ENCODE measurements at places on chromosomes 13 and 19.

DNA sequence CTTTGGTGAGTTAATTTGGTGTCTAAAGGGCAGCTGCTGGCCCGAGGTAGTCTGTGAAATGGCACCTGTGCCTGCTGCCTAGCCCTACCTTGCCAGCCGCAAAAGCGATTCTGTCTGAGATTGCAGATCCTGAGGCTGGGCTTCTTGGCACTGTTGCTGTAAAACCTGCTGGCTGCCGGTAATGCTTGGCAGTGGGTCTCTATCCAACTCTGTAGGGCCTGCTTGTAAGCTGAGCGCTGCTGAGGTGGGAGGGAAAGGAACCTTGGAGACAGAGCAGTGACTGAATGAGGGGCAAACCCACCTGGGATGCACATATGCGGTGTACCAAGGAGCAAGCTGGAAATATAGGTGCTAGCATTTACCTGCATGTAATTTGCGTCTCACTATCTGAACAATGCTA, 11.7 kb downstream of the LCP1 start:
- no peak for DNase-seq

DNA sequence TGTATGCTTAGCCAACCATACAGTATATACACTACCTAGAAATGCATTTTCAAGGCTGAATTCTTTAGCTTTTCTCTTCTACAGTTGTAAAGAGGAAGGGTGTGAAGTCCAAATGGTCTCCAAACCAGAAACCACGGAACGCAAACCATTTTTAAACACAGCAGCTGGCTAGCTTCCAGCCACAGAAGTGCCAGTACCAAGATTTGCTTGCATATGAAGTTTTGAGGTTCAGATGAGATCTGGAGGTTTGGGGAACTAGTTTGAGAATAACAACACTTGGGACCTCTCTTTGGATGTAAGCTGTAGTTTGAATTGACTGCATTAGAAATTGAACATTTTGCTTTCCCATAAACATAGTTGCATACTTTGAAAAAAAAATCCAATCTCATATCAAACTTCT, 1243.5 kb downstream of the EFNB2 start:
- no peak for DNase-seq

GRCh38 chr19:16143399-16144215, at the start of gene HSH2D:
Gene HSH2D, plus strand, starts transcription at chr19:16143685. Its CDS starts 5,066 bp downstream, at chr19:16148751.
- DNase-seq, result no peak

DNA sequence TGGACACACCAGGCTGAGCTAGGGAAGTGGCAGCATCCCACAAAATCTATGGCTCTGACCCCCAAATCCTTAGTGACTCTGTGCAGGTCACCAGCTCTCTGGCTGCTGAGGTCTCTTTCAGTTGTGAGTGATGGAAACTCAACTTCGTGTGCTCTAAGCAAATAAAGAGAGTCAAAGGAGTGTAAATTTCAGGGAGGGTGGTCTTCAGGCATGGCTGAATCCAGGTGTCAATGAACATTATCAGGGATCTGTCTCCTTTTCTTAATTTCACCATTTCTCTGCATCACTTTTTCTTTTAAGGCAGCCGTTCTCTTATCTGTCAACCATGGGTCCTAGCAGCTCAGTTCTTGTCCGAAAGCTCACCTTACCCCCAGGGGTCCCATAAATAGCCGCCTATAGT, 6.2 kb downstream of the CYP4F12 start:
- no peak for DNase-seq

DNA sequence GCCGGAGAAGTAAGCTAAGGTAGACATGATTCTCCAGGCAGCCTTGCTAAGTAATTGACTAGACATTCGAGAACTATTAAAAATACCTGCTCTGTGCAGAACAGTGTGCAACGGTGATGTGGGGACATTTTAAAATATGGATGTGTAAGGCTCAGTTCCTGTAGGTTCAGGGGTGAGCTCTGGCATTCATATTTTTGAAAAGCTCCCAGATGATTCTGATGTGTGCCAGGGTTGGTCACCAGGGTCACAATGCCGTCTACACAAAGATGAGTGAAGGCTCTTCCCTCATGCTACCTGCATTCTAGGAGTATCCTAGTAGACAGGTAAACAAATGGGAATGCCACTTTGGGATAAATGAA, 702 bp upstream of the EPSTI1 start:
- DNase-seq, result no peak

GRCh38 chr19:29666578-29667386, 1.5 kb downstream of the PLEKHF1 start:
- peak; percentile 73 for DNase-seq

GRCh38 chr13:100396776-100397175, 191.8 kb downstream of the GGACT start:
- no peak for DNase-seq

DNA sequence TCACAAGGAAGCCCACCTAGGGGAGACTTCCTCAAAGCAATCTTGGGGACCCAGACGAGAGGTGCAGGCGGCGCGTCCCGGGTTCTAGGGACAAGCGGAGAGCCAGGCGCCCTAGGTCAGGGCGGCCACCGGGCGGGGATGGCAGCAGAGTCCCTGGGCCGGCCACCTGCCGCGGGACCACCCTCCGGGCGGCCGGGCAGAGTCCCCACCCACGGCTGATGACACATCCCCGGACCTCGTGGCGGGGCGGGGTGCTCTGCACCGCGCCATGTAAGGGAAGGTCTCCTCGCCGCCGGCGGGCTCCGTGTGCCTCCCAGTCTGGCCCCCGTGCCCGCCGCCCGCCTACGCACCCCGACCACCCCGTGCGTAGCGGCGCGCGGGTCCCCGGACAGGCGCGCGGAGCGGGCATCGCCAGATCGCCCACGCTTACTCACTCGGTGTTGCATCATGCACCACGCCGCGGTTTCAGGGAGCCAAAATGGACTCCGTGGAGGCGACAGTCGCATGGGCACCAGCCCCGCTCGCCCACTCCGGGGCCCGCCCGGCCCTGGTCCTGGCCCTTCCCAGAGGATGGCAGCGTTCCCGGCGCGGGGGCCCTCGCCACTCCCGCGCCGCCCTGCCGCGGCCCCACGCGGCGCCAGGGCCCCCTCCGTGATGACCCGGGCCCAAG, 643 bp downstream of the SLC7A1 start:
- DNase-seq, result no peak

DNA sequence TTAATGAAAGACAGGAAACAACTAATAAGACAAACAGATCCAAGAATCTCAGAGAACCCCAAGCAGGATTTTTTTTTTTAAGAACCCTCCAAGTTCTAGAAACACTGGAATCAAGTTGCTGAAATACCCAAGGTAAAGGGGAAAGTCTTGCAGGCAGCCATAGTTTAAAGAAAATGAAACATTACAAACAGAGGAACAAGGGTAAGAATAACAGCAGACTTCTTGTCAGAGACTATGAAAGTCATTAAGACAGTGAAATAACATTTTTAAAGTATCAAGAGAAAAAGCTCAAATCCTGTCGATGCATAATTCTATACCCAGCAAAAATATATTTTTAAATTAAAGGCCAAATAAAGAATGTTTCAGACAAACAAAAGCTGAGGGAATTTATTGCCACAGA, 67.1 kb downstream of the WASF3 start:
- DNase-seq, result no peak

GRCh38 chr13:81929988-81930387, 1589.1 kb upstream of the SPRY2 start:
- peak; percentile 28 for DNase-seq

DNA sequence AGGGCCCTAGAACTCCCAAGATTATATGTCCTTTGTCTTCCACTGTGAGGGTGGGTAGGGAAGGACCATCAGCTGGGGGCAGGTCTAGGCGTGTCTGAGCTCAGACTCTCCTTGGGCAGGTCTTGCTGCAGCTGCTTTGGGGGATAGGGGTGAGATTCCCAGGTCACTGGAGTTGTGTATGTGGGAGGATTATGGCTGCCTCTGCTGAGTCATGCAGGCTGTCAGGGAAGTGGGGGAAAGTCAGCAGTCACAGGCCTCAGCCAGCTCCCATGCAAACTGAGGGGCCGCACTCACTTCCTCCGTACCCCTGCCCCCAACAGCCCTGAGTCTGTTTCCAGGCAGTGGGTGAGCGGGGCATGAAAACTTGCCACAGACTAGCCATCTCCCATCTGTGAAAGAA, 600.8 kb downstream of the DIAPH3 start:
- no peak for DNase-seq

DNA sequence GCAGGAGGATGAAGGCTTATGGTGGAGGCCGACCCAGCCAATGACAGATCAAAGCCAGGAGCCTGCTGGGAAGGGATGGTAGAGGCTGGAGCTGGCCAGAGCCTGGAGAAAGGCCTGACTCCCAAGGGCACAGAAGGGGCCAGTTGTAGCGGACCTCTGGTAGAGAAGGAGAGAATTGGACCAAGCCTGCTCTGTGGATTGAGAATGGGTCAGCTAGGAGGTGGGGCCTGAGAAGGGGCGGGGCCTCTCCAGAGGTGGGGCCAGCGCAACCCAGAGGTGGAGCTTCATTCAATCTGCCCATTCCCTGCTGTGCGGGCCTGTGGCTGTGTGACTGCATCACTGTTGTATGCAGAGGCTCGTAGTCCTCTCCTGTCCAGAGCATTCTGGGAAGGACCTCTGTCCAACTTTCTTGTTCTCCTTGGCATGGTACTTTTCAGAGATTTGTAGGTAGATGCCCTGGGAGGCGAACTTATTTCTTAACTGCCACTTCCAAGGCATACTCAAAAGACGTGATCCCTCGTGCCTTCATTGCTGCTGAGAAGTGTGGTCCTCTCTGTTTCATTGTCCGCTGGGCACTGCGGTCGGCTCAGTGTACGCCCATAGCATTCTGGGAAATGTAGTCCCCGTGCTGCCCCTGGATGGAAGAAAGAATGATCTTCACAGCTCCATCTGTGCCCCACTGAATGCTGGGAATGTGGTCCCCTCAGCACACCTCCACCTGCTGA, 6.7 kb downstream of the GRIN2D start:
- DNase-seq, result no peak

DNA sequence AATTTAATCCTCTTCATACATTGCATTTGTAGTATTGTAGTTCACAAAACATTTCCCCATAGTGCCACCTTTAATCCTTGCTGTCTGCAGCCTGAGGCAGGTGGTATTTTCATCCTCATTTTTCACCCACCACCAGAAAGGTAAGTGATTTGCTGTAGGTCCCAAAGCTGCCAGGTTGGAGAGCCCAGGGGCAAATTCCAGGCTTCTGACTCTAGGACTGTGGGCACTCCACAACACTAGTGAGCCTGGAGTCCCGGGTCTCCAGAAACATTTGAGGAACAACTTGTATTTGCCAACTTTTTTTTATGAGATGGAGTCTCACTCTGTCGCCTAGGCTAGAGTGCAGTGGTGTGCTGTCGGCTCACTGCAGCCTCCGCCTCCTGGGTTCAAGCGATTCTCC, 6.2 kb downstream of the ILF3 start:
- DNase-seq, result no peak

DNA sequence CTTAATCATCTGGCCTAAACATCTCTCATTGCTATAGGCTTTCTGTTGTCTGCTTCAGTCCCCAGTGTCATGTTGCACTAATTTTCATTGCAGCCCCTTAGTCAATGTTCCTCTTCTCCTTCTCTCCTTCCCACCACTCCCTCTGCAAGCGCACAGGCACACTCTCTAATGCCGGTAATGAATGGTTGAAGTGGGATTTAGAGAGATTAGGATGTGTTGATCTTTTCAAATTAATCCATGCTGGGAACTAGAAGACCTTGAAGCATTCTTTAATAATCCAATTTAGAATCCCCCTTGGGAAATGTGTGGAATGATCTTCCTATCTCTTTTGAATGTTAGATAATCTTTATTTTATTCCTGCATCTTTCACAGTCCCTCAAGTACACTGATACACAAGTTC, 33.2 kb upstream of the NDFIP2 start:
- no peak for DNase-seq

GRCh38 chr19:6250909-6251308, 28.9 kb downstream of the MLLT1 start:
- DNase-seq, result no peak

DNA sequence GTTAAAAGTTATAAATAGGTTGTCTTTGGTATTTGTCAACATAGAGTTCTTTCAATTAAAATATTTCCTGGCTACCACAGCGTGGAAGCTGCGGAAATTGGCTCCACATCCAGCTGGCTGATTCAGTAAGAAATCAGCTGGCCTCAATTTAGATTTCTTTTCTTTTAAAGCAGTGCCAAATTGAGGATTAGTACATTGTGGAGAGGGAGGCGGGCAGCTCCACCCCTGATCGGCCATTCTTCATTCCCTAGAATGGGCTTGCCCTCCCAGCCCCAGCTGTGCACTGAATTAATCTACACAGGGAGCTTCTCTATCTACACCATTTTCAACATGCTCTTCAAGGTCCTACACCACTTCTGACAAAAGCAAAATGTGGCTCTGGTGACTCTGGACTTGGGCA, 624.8 kb downstream of the DACH1 start:
- DNase-seq, result peak; percentile 39

DNA sequence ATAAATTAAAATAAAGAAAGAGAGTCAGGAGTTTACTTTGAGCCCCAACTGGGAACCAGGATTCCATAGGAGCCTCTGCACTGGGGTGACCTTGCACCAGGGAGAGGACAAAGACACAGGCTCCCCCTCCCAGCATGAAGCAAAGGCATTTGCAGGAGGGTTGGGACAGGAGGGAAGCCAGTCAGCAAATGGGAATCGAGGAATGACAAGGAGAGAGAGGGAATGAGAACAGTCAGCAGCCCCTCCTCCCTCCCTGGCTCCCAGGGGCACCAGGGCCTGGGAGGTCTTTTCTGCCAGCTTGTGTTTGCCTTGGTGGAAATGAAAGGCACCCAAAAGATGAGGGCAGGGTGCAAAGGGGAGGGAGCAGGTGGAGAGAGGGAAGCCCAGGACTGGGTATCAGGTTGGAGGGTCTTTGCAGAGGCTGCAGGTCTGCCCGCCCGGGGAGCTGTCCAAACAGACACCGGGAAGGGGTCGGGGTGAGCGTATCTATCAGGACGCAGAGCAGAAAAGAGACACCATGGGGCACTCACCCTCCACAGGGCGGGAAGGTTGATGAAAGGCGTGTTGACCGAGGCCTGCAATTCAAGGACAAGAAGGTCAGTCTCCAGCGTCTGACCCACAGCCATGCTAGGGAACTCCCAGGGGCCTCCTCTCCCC, 3.8 kb downstream of the SBSN start:
- DNase-seq, result no peak

DNA sequence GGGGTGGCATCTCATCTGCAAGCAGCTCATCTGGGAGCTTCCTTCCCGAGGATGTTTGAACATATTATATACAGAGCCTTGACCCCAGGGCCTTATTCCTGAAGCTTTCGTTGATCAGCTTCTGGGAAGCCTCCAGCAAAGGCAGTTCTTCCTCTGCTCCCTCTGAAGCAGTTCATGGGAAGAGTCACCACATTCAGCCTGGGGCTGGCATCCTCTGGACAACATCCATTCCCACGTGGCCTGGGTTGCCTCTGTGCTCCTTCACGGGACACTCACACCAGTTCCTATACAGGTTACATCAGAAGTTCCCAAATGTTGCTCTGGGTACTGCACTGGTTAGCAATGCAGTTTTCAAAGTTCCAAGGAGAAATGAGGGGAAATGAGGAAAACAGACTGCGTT, 29.6 kb downstream of the COL4A2 start:
- DNase-seq, result no peak

Data from astrocyte of the cerebellum (primary cell).